Right ventricle myocardium inferior (tissue), 1 donor: ENCODE measurements at places on chromosomes 3 and 15. TPM values are rescaled to one million over a fixed set of nuclear protein-coding genes. Genes with fewer than 3 reads are reported as not detected.

GRCh38 chr15:31584195-31584594 is 257.6 kb downstream of the KLF13 start:
- DNase-seq, result no peak

DNA sequence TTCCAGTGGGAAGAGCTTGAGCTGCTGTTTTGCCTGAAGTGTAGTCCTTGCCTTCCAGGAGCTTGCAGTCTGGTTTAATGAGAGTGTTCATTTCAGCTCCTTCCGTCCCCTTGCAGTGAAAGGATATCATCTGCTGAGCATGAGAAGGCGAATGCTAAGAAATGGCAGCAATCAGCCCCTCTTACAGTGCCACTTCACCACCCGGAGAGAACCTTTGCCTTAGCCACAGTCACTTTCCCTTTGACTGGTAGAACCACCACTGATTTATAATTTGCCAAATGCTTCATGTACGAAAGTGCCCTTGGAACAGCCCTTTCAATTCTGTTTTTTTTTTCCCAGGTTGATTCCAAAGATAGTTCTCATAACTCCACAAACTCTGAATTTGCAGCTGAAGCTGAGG is 11.5 kb downstream of the TATDN2 start:
- no peak for DNase-seq

FMN1 gene
- total RNA-seq, result 3.3 TPM

FILIP1L gene
- total RNA-seq, result 41.3 TPM

DNA sequence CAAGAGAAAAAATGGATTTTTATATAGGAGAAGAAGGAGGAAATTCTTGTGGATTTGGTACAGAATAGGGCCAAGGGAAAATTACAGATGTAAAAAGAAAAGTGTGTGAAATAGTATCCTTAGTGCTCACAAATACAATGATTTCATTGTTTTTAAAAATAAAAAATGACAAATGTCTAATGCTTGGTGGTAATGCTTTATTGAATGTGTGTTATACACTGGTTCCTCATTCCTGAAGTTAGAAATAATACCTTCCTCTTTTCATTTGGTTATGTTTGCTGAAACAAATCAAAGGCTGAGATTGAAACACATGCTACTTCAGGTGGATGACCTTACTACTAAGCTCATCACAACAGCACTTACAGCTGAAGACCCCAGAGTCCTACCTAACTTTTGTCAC is 37.7 kb upstream of the CCR2 start:
- no peak for DNase-seq

BNC1 gene
- total RNA-seq, result 0.19 TPM

DNA sequence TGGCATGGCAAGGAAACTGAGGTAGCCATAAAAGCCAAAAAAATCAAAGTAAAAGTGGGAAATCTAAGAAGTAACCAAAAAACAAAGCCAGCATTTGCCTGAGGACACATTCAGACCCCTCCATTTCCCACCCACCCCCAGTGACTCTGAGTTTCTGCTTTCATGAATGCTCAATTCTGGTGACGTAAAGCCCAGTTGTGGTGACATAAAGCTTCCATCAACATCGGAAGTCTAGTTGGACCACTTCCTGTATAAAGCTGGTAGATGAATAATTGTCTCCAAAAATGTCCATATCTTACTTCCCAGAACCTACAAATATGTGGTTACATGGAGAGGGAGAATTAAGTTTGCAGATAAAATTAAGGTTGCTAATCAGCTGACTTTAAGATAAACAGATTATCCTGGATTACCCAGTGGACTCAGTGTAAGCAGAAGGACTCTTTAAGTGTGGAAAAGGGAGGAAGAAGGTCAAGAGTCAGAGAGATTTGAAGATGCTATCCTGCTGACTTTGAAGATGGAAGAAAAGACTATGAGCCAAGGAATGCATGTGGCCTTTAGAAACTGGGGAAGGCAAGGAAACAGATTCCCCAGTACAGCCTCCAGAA is 62.0 kb upstream of the ST3GAL6 start:
- no peak for DNase-seq

TMC3 gene
- not detected for total RNA-seq

RHO gene
- total RNA-seq, result not detected

GRCh38 chr3:140541975-140542653 is 135.8 kb upstream of the TRIM42 start:
- DNase-seq, result no peak

- no peak for DNase-seq
Observed at GRCh38 chr15:50071551-50072258, 47.3 kb downstream of the ATP8B4 start.

DNA sequence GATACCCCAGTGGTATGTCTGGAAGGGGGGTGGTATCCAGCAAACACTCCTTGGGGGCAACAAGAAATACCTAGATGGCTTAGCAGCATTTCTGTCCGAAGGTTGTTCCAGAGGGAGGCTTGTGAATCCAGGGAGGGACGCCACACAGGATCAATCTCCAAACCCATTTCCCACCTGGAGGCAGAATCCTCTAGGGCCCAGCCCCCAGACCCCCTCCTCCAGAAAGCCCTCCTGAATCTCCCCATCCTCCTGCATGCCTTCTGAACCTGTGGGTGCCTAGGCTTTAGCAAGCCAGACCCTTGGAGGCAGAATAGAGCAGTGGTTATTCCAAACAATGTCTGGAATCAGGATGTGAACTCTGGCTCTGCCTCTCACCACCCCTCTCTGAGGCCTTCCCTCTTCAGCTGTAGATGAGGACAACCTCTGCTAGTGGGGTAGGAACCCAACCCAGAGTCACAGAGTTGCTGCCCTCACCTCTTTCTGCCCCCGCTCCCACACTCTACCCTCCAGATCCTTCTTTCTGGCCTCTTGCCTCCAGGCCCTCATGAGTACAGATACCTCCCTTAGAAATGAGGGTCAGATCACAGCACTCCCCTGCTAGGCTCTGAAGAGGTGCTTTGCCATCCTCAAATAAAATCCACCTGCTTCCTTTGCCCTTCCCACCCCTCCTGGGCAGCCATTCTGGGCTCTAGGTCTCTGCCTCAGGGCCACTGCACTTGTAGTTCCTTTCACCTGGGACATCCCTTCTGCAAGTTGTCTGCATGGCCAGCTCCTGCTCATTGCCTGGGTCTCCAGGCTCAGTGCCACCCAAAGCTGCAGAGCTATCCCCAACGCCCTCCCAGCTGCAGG is 8.1 kb downstream of the CISH start:
- DNase-seq, result no peak

- DNase-seq, result no peak
Observed at GRCh38 chr3:43867436-43868072, 176.8 kb downstream of the ABHD5 start.

FANCD2 gene
- total RNA-seq, result 1.0 TPM

DNA sequence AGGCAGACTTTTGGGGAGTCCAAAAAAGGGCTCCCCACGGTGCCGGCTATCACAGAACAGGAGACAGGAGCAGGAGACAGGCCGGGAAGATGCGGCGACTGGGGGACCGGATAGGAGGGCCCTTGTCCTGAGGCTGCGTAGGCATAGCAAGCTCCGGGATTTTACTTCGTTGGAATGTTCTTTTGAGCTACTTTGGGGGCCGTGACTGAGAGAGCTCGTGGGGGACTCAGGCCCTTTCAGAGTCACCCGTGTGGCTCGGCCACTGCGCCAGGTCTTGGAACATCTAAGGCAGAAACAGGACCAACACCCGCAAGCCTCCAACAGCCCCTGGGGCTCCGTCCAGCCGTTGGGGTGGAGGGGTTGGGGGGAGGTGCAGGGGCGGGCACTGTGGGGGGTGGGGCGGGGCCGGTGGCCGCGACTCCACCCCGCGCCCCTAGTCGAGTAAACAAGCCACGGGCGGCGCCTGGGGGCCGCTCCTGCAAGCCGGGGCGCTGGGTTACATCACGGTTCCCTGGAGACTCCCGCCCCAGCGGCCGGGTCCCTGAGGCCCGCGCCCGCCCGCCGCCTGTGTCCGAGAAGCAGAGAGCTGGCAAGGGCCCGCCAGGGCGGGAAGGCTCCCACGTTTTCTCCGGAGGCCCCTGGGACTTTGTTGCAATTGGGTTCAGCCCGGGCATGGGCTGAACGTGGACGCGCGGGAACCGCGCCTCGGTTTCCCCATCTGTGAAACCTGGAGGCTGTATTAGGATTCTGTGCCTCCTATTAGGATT is 23.3 kb upstream of the C15orf39 start:
- DNase-seq, result no peak

NDN gene
- total RNA-seq, result 40.0 TPM

- no peak for DNase-seq
Observed at GRCh38 chr3:117306299-117306698, 596.7 kb downstream of the TUSC7 start.

TRIP4 gene
- 13.1 TPM for total RNA-seq

IFRD2 gene
- 69.4 TPM for total RNA-seq

- DNase-seq, result no peak
Observed at GRCh38 chr3:142886021-142886420, 2.9 kb downstream of the PCOLCE2 start.

DNA sequence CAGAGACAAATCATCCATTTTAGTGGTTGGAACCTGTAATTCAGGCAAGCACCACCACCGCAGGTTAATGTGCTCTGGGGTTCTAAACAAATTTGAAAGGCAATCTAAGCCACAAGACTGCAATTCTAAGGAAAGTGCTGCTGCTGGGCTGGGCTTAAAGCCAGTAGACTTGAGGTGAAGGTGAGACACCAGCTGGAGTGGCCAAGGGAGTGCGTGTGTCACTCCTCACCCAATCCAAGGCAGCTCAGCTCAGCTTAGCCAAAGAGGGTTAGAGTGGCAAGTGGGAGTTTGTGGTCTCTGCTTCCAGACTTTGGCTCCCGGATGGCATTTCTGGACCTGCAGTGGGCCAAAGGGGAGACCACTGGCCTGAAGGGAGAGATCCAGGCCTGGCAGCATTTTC is 1655.6 kb downstream of the SI start:
- no peak for DNase-seq
